ENCODE measurements at places on chromosomes 2 and 18.

DNA sequence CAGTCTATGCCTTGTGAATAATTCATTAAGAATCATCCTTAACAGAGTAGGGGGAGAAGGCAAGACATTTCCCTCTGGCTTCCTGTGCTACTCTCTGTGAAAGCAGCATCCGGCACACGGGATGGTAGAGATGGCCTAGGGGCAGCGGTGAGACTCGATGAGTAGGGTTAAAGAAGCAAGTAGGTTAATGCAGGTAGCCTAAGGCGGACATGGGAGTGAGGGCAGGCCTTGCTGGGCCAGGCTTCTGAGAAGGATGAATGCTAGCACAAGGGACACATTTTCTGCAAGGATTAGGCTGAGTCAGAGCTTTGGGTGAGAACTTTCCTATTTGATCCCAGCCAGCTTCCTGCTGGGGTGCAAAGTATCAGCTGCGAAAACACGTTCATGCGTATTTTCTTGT is 80.8 kb downstream of the NXPH2 start:
- no peak for DNase-seq

- DNase-seq = no peak
Measured at GRCh38 chr2:143321994-143322393, 192.8 kb downstream of the ARHGAP15 start.

- DNase-seq = no peak
Measured at GRCh38 chr18:68705119-68705518, 9.8 kb downstream of the TMX3 start.

GRCh38 chr18:55433648-55434047 is 154.3 kb downstream of the TCF4 start:
- DNase-seq = no peak

DNA sequence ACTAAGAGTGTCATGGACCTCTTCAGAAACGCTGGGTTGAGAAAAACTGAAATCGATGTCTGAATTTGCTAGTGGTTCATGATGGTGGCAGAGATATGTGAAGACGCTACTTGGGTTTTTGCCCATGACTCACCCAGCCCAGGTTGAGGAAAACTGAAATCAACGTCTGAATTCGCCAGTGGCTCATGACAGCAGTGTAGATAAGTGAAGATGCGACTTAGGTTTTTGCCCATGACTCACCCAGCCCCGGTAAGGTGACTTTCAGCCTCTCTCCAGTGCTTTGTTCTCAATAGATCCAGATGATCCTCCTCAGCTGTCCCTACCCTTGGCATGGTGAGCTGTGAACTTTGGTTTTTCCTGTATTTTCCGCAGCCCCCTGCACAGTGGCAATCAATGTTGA is 105.3 kb upstream of the SIX3 start:
- DNase-seq = peak; percentile 26

- DNase-seq = no peak
Measured at GRCh38 chr2:207805566-207806226, 36.0 kb upstream of the FZD5 start.
